ENCODE measurements at places on chromosomes 3 and 15.

- DNase-seq = no peak
These were observed 100.2 kb upstream of the NAALADL2 start for GRCh38 chr3:174758943-174759342.

- DNase-seq = no peak
These were observed 52.9 kb downstream of the CLSTN2 start for GRCh38 chr3:139987908-139988307.

DNA sequence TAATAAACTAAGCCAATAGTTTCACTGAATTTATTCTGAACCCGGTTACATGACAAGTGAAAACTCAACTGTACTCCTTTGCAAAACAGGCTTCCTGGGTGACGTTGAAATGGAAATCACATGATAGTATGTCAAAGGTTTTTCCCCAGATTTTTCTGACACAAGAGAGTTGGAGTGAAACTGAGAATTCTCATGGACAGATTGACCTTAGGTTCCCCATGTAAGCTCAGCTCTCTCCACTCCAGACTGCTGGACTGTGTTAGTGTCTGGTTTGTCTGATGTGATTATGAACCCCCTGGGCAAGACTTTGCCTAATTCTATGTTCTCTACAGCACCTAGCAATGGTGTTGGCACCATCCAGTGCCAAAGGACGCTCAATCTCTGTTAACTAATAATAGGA lies 219.7 kb upstream of the COL8A1 start:
- no peak for DNase-seq

GRCh38 chr15:92034227-92034626 lies 180.7 kb downstream of the SLCO3A1 start:
- no peak for DNase-seq

DNA sequence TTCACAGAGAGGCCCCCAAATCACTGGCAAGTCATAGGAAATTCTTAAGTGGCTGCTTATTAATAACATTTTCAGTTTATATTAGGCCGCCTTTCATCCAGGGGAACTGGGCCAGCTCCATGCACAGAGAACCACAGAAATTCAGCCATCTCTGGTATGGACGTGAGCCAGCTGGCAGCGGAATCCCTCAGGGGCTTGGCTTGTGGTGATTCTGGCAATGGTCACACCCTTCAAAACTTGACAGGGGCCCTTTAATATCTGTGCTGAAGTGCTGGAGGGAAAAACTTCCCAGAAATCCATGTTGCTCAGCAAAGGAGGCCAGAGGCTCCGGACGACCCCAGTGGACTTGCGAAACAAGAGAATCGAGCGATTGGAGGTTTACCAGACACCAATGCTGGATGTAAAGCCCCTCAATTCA lies 11.3 kb downstream of the PRICKLE2 start:
- peak; percentile 54 for DNase-seq

DNA sequence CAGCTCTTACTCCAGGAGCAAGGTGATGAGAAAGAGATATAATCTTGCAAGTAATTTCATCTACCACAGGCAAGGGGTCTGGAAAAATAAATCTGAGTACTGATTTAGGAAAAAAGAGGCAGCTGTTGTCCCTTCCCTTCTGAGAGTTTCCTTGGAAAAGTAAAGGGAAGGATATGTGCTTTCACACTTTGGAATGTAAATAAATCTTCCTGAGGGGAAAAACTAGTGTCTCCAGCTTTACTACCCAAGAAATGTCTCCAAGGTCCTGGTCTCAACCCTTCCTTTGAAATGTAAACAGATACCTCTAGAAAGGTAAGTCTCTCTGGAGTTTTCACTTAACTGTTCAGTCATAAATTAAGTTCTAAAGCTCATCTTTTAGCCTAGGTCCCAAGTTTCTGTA lies 102.6 kb downstream of the DPH6 start:
- DNase-seq = no peak

DNA sequence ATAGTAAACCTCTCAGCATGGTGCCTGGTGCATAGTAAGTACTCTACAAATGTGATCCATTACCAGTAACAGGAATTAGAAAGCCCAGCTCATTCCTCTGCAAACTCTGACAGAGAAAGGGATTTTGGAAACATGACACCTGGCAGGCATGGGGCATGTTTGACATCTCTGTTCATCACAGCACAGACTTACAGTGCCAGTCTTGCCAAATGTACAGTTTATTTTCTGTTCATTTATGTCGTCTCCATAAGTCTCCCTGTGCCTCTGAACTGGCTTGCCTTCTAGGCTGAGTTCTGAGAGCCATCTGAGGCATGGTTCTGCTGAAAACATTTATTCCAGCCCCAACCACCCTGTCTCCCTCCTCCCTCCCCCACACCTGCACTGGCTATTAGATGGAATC lies 67.0 kb upstream of the CTDSPL start:
- no peak for DNase-seq

DNA sequence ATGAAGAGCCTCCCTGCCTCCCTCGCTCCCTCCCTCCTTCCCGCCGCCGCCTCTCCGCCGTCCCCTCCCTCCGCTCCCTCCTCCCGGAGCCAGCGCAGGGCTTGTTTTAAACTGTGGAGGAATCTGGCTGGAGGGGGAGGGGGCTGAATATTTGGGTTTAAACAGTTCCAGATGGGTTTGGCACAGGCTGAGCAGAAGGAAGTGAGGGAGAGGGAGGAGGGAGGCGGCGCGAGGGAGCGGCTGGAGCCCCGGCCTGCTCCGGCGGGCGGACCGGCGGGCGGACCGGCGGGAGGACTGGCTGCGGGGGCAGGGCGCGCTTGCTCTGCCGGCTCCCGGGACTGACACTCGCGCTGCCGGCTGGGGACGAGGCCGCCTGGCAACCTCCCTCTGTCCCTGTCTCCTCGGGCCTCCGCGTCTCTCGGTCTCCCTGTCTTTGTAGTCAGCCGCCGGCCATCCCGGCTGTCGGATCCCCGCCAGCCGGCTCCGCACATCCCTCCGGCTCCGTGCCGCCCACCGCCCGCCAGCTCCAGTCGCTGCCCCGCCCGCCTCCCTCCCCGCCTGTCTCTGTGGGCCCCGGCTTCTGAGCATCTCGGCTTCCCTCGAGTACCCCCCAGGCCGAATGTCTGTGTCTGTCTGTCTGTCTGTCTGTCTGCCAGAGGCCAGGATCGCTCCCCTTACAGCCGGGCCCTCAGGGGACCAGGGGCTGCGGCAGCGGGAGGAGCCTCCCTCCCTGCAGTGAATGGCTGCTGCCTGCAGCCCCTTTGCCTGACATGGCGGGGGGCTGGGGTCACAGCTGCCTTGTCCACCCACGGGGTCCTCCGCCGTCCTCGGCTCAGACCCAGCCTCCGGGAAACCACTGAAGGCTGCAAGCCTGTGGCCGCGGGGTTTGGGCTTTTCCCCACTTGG lies 7.6 kb downstream of the EPHB3 start:
- DNase-seq = peak; percentile 71

DNA sequence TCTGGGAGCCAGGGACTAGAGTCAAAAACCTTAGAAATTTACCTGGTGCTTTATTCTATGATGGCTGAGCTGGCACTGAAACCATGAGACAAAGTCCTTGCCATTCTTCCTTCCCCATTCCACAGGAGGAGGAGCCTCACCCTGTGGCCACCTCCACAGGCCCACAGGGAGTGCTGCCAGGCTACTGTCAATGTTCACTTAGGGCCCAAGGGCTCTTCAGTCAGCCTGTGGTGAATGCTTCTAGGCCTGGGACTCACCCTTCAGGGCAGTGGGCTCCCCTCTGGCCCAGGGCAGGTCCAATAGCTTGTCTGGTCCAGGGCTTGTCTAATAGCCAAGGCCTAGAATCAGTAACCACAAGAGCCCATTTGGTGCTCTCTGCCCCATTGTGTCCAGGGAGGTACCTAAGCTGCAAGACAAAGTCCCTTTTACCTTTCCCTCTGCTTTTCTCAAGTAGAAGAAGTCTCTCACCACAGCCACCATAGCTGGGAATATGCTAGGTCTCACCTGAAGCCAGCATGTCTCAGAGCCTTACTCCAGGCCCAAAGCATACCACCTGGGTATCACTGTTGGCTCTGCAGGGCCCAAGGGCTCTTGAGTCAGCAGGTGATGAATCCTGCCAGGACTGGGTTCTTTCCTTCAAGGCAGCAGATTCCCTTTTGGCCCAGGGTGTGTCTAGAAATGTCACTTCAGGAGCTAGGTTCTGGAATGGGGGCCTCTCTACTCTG lies 61.8 kb upstream of the CHRNB4 start:
- DNase-seq = no peak

- DNase-seq = no peak
These were observed 29.8 kb downstream of the FEM1B start for GRCh38 chr15:68307131-68307928.

- peak; percentile 4 for DNase-seq
These were observed 96.6 kb downstream of the LRRC3B start for GRCh38 chr3:26719134-26719533.

GRCh38 chr15:101479851-101480612 lies 9.5 kb downstream of the PCSK6 start:
- no peak for DNase-seq

DNA sequence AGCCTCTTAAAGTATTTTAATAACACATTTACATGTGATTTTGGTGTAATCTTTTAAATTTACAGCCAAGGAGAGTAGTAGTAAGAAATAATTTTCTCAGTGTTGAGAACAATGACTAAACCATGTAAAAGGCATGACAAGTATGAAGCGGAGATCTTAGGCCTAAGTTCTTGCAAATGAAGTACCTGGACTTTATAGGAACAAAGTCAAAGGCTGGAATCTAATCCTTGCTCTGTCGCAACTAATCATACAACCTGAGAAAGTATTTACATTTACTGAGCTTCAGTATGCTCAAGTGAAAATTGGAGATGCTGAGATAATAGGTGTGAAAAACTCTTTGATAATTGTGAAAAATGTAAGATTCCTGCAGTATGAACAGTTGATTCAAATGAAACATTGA lies 86.4 kb upstream of the VGLL3 start:
- no peak for DNase-seq

GRCh38 chr3:174169736-174170135 lies 689.4 kb upstream of the NAALADL2 start:
- no peak for DNase-seq

DNA sequence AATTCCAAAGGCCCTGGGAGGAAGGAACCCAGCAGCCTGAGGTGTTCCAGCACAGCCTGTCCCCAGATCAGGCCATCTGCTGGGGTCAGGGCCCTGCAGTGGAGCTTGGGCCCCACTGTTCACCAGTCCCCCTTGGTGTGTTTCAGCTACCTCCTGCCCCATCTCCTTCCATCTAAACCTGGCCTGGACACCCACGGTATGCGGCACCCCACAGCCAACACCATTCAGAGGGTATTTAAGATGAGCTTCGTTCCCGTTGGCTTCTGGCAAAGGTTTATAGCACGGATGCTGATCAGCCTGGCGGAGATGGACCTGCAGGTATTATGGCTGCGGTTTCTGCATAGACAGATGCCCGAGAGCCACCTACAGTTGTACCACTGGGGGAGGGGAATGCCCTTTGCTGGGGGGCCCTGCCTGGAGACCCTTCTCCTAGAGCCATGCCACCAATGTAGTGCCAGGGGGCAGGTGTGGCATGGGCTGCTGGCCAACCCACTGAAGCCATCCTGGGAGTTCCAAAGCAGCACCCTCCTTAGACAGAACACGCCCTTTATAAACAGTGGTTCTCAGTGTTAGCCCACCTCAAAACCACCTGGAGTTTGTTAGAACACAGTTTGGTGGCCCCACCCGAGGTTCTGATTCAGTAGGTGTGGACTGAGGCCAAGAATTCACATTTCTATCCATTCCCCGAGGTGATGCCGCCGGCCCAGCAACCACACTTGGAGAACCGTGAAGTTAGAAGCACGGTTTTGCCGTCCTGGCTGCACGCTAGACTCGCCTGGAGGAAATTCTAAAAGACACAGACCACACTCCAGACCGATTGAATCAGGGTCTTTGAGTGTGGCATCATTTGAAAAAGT lies 126.9 kb downstream of the LRRK1 start:
- no peak for DNase-seq

- DNase-seq = no peak
These were observed 61.9 kb downstream of the PTPN9 start for GRCh38 chr15:75517233-75517632.

DNA sequence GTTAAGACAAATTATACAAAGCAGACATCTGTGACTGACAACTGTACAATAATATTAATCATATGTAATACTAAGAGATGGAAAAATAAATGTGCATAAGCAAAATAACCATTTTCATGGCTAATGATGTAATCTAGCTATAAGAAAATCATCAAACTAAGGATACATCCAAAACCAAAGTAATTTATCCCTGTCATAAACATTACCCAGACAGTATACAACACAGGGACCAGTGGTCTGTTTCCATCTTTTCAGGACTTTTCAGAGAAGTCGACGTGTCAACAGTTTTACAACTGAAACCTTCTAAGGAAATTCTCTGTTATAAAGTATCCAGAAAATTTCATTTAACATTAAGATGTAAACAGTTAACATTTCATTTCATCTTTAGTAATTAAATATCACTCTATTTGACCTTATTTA lies 11.0 kb downstream of the THBS1 start:
- no peak for DNase-seq

DNA sequence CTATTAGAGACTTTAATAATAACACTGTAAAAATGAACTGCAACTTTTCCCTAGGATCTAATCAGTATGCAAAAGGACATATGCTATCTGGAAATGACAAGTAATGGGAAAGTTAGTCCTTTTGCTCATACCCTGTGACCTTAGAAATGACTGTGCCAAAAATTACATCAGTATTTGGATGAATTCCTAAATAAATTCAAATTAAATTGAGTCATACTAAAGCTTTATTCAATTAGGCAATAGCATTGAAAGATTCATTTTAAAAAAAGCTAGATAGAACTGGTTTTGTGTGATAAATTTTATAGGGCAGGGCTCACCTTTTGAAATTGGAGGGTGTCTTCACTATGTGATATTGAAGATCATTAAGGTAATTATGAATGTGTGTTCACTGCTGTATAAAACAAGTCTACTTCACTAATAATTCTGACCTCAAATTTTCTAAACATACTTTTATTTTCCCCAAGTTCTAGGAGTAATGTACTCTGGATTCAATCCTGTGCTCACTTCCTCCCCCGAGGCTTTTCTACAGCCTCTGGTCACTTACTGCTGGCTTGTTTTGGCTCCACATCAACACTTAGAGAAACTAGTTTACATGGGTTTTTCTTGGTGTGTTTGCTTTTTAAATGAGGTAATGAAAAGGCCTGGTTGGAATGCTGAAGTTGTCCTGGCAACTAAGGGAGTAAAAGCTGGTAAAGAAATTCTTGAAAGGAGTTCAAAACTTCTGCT lies 44.4 kb upstream of the SPTSSB start:
- no peak for DNase-seq

DNA sequence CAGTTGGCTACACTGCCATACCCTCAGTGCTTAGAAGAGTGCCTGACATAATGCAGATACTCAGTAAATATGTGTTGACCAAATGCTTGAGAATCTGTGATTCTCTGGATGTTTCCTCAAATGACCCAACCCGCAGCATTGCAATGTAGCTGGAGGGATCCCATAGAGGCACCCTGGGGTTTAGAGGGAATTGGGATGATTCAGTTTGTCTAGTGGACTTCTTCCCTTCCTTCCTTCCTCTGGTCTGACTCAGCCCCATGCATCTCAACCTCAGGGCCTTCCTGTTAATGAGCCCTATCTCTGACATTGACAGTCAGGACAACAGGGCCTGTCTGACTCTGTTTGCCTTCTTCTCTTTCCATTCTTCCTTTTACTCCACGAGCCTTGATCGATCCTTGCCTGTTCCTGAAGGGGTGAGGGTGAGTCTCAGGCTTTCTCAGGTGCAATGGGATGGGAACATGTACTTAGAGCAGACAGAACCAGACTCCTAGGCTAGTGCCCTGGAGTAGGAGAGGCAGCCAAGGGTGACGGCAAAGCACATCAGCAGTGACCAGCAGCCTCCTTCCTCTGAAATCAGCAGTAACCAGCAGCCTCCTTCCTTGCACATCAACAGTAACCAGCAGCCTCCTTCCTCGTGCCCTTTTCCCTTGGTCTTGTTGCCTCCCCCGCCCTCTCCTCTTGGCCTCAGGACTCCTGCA lies 78.2 kb downstream of the DGKG start:
- no peak for DNase-seq

GRCh38 chr3:31043184-31043819 lies 148.8 kb upstream of the GADL1 start:
- DNase-seq = no peak

Measured in left colon (tissue), 2 donors.